Panc1 (cell line): ENCODE measurements at places on chromosomes 6 and 20.

- H3K27ac ChIP-seq = no peak overlapping the region
- no peak for DNase-seq
- H3K27me3 ChIP-seq = no peaks in the 10 kb centered on the region
- no peak overlapping the region for H3K4me3 ChIP-seq
- no peaks in the 10 kb centered on the region for H3K36me3 ChIP-seq
Observed at GRCh38 chr20:64151633-64152530, 12.4 kb upstream of the MYT1 start.

DNA sequence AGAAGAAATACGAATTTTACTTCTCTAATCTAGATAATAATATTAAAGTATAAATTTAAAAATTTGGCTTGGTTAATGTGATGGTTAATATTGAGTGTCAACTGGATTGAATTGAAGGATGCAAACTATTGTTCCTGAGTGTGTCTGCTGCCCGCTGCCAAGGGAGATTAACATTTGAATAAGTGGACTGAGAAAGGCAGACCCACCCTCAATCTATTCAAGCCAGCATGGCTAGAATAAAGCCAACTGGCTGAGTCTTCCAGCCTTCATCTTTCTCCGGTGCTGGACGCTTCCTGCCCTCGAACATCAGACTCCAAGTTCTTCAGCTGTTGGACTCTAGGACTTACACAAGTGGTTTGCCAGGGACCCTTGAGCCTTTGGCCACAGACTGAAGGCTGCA is 152.7 kb downstream of the TBXT start:
- H3K4me1 ChIP-seq = no peaks in the 10 kb centered on the region
- no peak overlapping the region for H3K4me3 ChIP-seq
- no peaks in the 10 kb centered on the region for H3K36me3 ChIP-seq

DNA sequence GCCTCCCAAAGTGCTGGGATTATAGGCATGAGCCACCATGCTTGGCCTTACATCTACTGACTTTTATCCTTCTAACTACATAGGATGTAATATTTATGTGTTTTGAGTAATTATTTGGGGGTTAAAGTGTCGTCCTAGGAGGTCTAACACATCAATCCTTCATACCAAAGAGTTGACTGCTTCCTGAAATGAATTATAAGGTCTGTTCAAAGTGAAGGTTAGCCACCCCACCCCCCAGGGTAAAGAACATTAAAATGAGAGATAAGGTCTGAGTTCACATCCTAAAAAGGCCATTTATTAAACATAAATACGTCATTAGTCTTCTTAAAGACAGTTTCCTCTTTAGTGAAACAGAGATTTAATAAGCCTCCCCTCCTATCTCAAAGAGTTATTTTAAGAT is 33.8 kb downstream of the TNFAIP3 start:
- no peaks in the 10 kb centered on the region for H3K27me3 ChIP-seq
- no peak overlapping the region for H3K27ac ChIP-seq

- peak; percentile 46 for DNase-seq
- H3K4me3 ChIP-seq = no peak overlapping the region
- H3K27ac ChIP-seq = no peak overlapping the region
- H3K36me3 ChIP-seq = no peaks in the 10 kb centered on the region; the same call in 1 of the 2 replicates
- H3K4me1 ChIP-seq = no peaks in the 10 kb centered on the region
Observed at GRCh38 chr6:37381579-37381978, 27.8 kb downstream of the RNF8 start.

GRCh38 chr20:45322952-45323383 is 14.9 kb upstream of the MATN4 start:
- 0 out of 2 replicates have a peak, but pooled peaks cover 5% of the 10 kb centered on the region for H3K36me3 ChIP-seq
- no peak overlapping the region for H3K27ac ChIP-seq
- DNase-seq = no peak

GRCh38 chr6:106886081-106886843 is 88.3 kb downstream of the CD24 start:
- no peak for DNase-seq
- no peak overlapping the region for H3K4me3 ChIP-seq
- H3K36me3 ChIP-seq = no peaks in the 10 kb centered on the region
- no peaks in the 10 kb centered on the region for H3K27me3 ChIP-seq

DNA sequence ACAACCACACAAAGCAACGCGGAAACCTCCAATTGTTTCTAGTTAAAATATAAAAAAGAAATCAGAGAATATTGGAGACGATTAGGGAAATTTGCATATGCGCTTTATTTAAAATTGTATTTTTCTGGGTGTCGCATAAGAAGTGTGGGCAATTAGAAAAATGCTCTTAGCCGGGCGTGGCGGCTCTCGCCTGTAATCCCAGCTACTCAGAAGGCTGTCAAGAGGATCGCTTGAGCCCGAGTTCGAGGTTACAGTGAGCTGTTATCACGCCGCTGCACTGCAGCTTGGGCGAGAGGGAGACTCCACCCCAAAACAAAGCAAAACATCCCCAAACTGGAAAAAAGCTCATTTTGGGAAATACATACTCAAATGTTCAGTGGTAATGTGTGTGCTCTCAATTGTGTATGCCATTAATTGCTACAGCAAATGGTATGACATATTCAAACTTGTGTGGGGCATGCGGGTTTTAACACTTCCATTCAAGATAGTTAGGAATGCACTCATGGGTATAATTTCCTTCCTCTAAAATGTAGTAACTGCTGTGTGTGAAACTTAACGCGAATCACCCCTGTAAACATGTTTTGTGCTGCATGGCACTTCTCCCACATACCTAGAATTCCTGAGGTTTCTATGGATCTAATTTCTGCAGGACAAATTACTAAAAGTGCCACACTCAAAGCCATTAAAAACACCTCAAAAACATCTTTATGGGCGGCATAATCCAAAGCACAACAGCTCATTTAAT is 54.7 kb upstream of the HFE start:
- H3K27ac ChIP-seq = peak overlapping the region; percentile 99
- no peaks in the 10 kb centered on the region for H3K36me3 ChIP-seq
- peaks cover 40% of the 10 kb centered on the region for H3K4me1 ChIP-seq
- H3K4me3 ChIP-seq = peak overlapping the region; percentile 84
- DNase-seq = no peak

DNA sequence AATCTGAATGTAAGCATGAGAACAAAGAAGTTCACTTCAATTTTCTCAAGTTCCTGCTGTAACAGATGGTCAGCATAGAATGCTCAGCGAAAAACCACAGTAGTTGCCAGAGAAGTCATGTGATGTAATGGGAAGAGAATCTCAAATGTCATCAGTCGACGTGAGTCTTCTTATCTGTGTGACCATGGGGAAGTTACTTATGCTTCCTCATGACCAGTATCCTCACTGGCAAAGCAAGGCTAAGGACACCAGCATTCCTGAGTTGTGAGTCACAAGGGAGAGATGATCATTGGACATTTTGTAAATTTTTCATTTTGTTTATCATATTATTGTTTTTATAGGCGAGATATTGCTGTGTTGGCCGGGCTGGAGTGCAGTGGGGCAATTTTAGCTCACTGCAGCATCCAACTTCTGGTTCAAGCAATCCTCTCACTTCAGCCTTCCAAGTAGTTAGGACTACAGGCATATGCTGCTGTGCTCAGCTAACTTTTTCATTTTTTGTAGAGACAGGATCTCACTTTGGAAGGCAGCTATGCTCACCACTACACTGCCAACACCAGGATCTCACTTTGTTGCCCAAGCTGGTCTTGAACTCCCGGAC is 21.9 kb downstream of the SGK1 start:
- H3K27ac ChIP-seq = no peak overlapping the region
- no peak overlapping the region for H3K4me3 ChIP-seq
- no peaks in the 10 kb centered on the region for H3K27me3 ChIP-seq
- DNase-seq = peak; percentile 45
- H3K36me3 ChIP-seq = no peaks in the 10 kb centered on the region

DNA sequence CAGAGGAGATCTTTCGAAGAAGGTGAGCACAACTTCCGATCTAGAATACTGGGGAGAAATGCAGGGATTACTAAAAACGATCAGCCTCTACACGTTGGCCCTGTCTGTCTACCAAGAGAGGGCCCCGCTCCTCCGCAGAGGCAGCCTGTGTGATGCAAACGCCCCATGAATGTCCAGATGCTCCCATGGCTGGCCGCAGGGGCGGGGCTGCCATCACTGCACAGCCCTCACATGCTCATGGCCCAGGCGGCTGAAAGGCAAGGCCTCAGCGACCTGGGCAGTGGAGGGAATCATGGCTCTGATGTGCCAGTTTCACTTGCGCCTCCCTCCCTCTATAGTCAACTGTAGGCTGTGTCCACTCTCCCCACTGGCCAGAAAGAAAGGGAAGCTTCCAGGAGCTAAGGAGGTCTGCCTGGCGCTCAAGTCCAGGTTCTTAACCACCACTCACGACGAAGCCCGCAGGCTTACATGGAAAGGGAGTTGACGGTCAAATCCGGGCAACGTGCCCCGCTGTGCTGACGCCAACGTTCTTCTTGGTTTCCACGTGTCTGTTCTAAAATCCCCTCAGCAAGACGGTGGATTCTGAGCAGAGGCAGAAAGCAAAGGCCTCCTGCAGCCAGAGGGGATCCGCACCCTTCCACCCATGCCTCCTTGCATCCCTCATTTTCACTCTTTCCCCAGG is 14.2 kb downstream of the PXDC1 start:
- no peak overlapping the region for H3K27ac ChIP-seq
- no peaks in the 10 kb centered on the region for H3K27me3 ChIP-seq
- no peak overlapping the region for H3K4me3 ChIP-seq

DNA sequence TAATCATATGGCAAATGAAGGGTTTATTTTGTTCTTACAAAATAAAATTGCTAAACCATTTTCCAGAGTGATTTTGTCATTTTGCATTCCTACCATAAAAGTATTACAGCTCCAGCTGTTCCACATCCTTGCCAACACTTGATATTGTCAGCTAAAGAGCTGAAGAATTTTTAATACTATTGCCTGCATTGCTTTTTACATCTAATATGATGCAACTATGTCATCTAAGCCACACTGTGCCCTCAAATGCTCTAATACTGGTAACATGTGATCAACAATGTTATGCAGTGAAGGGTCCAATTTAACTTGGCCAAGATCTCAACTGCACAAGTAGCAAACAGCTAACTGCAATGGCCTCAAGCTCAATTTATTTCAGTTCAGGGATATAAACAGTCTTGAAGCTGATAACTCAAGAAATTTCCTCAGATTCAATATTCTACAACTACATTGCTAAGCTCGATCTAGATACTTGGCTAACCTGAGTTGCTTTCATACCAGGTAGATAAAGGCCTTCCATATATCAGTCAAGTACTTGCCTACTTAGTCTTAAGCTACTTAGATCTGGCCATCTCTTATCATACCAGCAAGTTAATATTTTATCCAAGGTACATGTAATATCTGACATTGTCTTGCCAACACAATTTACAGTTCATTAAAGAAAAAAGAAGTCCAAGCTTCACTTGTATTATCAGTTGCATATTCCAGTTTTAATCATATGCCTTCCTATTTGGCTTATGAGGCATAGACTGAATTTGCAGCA is 17.0 kb downstream of the AKIRIN2 start:
- no peak overlapping the region for H3K27ac ChIP-seq
- 0 out of 2 replicates have a peak, but pooled peaks cover 2% of the 10 kb centered on the region for H3K36me3 ChIP-seq
- 0 out of 2 replicates have a peak, but pooled peaks cover 4% of the 10 kb centered on the region for H3K4me1 ChIP-seq
- no peak overlapping the region for H3K4me3 ChIP-seq
